Activated CD4-positive, CD25-positive, alpha-beta regulatory T cell treated with anti-CD3 and anti-CD28 coated beads, Interleukin-2, amount 50 U/mL, for 72 hours (primary cell): ENCODE measurements at places on chromosomes 1 and 21.
A peak's percentile ranks its signal among the peaks of the same experiment; 100 is the strongest.

DNA sequence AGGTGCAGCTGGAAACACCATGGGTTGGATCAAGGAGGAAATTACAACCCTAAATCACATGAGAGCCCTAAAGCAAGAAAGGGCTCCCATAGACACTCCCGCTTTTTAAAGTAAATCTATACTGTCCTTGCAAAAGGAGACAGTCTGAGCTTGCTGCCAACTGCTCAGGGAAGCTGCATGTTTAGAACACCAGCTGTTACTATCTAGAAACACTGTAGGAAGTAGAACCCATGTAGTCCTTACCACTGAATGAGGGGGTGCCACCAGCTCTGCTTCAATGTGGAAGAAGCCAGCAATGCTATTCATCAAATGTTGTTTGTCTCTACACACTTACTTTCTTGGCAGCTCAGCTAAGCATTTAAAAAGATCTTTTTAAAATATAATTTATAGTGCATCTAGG, 79.8 kb downstream of the PIGK start:
- no peak for DNase-seq

DNA sequence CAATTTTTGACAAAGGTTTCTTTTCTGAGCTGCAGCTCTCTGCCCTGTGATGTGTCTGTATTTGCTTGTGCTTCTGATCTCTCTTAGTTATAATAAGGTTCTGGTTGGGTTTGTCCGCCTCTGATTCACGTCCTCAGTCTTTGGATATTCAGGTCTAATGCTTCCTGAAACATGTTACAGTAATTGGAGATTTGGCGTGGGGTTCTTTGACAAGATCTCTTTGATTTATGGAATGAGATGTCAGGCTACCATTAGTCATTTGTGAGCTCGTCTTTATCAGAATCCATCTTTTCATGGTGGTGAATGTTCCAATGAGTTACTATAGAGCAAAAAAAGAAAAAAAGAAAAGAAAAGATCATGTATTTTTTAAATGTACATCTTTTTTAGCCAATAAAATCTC, 62.5 kb downstream of the BACE2 start:
- no peak for DNase-seq

GRCh38 chr1:59308839-59309238, 11.9 kb downstream of the FGGY start:
- no peak for DNase-seq

DNA sequence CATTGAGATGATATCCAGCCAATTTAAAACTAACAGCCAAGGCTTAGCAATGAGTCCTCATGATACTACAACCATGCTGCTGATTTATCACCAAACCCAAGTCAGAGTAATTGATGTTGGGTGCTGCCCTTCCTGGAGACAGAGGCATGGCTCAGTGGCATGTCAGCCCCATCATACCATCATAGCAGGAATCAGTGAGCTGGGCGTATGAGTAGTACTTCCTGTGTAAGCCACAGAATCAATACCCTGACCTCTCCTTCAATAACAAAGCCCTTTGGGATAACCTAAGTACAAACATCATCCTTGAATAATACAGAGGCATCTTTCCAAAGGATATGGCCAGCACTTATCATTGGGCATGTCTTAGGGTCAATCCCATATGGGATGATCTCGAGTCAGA, 3.0 kb upstream of the LCE1E start:
- DNase-seq = no peak

GRCh38 chr1:173444757-173445156, 32.4 kb upstream of the PRDX6 start:
- no peak for DNase-seq

DNA sequence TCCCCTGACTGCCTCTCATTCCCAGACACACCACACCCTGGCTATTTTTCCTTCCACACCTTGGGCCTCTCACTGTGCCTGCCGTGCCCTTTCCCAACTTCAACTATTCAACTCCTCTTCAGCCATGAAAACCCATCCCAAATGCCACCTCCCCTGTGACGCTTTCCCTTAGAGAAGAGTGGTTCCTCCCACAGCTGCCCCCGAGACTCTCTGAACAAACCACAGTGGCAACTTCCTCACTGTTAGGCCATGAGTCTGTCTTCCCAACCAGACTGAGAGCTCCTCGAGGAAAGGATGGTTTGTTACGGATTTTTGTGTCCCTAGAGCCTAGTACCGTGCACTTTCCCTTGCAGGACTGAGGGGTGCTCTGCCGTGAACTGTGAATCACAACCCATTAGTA, 59.2 kb downstream of the LRRN2 start:
- no peak for DNase-seq

- peak; percentile 88 for DNase-seq
Observed at GRCh38 chr1:31938184-31938975, at the start of gene PTP4A2. PTP4A2 (minus strand) TSS chr1:31938368; CDS start chr1:31919065, 19,303 bp downstream.

DNA sequence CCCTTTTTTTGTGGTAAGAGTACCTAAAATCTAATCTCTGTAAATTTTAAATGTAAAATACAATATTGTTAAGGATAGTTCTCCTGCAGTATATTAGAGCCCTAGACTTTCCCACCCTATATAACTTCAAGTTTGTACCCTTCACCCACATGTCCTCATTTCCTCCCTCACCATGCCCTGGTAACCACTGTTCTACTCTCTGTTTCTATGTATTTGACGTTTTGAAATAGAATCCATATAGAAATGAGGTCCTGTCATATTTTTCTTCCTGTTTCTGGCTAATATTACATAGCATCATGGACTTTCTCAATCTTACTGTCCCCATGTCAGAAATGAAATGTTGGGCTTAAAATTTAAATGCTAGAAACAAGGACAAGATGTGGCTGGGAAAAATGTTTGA, 24.8 kb downstream of the GBP7 start:
- no peak for DNase-seq

- no peak for DNase-seq
Observed at GRCh38 chr1:85387781-85388180, 77.2 kb downstream of the DDAH1 start.
